ENCODE measurements at places on chromosomes 16 and 17.

DNA sequence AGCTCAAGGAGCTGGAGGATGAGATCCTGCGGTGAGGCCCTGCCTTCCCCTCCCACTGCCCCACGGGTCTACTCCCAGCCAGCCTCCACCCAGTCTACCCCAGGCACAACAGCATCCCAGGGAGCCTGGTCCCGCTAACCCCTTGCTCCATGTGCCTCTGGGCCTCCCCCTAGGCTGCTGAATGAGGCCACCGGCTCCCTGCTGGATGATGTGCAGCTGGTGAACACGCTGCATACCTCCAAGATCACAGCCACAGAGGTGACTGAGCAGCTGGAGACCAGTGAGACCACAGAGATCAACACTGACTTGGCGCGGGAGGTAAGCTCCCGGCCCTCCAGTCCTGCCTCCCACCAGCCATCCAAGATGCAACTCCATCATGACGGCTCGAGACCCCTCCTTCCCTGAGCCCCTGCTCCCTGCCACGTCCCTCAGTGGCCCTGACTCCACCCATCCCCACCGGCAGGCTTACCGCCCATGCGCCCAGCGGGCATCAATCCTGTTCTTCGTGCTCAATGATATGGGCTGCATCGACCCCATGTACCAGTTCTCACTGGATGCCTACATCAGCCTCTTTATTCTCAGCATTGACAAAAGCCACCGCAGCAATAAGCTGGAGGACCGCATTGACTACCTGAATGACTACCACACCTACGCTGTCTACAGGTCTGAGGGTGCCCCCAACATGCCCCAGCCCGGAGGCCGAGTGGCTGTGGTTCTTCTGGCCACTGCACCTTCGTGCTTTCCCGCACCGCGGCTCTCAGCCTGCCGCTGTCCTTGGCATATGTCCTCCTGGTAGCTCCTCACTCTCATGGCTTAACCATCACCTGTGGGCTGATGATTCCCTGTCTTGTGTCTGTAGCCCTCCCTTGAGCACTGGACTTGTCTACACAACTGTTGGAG lies 15.0 kb upstream of the KDM6B start:
- DNase-seq: no peak

GRCh38 chr17:78301821-78302213 lies 58.1 kb downstream of the SOCS3 start:
- no peak for DNase-seq

- DNase-seq: no peak
These were observed 14.9 kb downstream of the IRF8 start for GRCh38 chr16:85913688-85914422.

GRCh38 chr16:48291303-48291702 lies 44.0 kb upstream of the ABCC11 start:
- no peak for DNase-seq

DNA sequence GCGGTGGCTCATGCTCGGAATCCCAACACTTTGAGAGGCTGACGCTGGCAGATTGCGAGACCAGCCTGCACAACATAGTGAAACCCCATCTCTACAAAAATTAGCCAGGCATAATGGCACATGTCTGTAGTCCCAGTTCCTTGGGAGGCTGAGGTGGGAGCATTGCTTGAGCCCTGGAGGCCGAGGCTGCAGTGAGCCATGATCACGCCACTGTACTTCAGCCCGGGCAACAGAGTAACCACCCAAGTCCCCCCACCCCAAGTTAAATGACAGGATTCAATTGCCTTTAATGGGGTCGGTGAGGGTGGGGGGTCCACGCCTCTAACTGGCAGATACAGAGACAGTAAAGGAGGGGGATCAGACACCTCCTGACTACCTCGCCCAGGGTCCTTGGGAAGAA lies 44.9 kb downstream of the EMP2 start:
- DNase-seq: no peak

GRCh38 chr17:78343187-78343542 lies 16.7 kb downstream of the SOCS3 start:
- DNase-seq: no peak

GRCh38 chr16:31868691-31869167 lies 4.9 kb upstream of the ZNF267 start:
- DNase-seq: peak; percentile 84

- no peak for DNase-seq
These were observed 340.3 kb upstream of the TNRC6C start for GRCh38 chr17:77618173-77618572.

DNA sequence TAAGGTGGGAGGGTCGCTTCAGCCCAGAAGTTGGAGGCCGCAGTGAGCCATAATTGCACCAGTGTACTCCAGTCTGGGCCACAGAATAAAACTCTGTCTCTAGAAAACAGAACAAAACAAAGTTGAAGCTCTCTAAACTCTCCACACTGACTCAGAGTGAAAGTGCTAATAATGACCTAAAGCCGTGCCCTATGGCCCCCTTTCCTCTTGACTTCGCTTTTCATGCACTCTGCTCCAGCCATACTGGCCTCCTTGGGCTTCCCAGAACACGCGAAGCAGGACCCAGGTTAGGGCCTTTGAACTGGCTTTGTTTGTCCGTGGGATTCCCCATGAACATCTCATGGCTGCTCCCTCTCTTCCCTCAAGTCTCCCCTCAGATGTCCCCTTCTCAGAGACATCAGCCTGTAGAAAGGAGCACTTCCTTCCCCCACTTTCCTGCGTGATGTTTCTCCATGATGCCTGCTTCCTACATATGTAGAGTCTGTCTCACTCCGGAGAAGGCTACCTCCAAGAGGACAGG lies 18.6 kb upstream of the SPN start:
- DNase-seq: no peak

GRCh38 chr16:88936556-88937205 lies 40.3 kb downstream of the CBFA2T3 start:
- DNase-seq: no peak

- DNase-seq: no peak
These were observed 19.5 kb downstream of the SOCS3 start for GRCh38 chr17:78340183-78340955.

DNA sequence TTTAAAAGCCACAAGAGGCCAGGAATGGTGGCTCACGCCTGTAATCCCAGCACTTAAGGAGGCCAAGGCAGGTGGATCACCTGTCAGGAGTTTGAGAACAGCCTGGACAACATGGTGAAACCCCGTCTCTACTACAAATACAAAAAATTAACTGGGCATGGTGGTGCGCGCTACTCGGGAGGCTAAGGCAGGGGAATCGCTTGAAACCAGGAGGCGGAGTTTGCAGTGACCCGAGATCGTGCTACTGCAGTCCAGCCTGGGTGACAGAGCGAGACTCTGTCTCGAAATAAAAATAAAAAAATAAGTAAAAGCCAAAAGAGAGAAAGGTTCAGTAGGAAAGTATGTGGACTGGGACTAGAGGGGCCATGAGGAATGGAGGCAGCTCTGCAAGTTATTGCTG lies 13.1 kb upstream of the ITGAL start:
- DNase-seq: no peak

DNA sequence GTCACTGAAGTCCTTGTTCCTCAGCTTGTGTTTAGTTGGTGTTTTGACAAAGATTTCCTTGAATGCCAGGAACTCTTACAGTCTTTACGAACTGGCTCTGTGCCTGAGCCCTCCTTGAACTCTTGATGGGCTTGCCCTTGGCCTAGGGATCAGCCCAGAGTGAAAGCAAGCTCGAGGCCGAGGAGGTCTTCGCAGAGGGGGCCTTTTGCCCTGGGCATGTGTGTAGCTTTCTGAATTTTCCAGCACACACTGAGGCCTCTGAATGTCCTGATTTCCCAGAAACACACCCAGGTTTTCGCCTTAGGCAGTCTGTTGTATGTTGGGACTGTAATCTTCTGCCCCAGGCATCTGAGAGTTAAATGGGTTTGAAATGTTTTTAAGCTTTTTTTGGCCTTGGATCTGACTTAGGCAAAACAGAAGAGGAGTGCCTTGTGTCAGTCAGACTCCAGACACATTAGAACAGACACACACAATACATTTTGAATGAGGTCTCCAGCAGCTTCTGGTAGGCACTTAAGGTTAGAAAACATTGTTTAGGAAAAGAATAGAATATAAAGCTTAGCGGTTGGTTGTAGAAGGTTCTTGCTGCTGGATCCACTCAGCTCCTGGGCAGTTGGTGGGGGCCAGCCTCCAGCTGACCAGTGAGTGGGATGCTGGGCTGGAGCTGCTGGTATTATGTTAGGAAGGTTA lies 17.1 kb downstream of the FOXK2 start:
- DNase-seq: no peak

- DNase-seq: no peak
These were observed 4.8 kb downstream of the DPEP3 start for GRCh38 chr16:67975321-67976105.

- DNase-seq: no peak
These were observed 33.8 kb downstream of the SDK2 start for GRCh38 chr17:73610331-73610911.

All from effector memory CD8-positive, alpha-beta T cell (primary cell).